ENCODE measurements at places on chromosomes 6 and 20.

DNA sequence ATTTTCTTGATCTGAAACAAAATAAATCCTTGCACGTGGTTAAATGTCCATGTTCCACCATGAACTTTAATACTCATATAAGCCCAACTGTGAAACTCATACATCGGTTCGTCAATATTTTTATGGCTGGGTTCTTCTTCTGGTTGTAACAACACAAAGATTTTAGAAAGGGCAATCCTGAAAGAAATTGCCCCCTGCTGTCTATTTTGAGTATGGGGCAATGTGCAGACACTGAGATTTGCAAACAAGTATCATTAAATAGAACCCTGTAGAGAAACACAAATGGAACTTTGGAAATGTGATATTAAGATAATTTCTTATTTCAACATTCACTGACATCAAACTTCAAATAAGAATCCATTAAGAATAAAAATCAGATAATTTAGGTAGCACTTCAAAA is 80.2 kb upstream of the PHACTR1 start:
- DNase-seq = no peak

DNA sequence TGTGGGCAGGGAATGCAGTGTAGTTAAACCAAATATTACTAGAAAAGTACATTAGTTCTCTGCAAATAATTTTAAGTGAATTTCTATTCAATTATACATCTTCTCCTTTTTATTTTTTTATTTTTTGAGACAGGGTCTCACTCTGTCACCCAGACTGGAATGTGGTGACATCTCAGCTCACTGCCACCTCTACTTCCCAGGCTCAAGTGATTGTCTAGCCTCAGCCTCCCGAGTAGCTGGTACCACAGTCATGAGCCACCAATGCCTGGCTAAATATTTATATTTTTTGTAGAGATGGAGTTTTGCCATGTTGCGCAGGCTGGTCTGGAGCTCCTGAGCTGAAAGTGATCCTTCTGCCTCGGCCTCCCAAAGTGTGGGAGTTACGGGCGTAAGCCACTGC is 76.1 kb downstream of the ITCH start:
- no peak for DNase-seq

- DNase-seq = no peak
Observed at GRCh38 chr6:105815661-105816555, 270.2 kb upstream of the PRDM1 start.

DNA sequence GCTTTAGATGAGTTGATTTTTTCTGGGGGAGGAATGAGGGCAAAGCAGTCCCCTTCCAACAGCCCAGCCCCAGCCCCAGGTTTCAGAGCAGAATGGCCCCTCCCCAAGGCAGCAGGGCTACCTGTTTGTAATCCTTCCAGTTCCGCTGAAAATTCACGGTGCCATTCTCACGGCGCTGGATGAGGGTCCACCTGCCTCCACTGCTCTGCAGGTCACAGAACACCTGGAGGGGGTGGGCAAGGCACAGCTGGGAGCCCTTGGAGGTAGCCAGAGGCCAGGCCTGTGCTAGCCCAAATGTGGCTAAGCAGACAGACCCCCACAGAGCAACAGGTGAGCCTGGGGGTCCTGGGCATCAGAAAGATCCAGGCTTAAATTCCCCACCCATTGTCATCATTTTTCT is 36.5 kb downstream of the ANGPT4 start:
- DNase-seq = no peak

DNA sequence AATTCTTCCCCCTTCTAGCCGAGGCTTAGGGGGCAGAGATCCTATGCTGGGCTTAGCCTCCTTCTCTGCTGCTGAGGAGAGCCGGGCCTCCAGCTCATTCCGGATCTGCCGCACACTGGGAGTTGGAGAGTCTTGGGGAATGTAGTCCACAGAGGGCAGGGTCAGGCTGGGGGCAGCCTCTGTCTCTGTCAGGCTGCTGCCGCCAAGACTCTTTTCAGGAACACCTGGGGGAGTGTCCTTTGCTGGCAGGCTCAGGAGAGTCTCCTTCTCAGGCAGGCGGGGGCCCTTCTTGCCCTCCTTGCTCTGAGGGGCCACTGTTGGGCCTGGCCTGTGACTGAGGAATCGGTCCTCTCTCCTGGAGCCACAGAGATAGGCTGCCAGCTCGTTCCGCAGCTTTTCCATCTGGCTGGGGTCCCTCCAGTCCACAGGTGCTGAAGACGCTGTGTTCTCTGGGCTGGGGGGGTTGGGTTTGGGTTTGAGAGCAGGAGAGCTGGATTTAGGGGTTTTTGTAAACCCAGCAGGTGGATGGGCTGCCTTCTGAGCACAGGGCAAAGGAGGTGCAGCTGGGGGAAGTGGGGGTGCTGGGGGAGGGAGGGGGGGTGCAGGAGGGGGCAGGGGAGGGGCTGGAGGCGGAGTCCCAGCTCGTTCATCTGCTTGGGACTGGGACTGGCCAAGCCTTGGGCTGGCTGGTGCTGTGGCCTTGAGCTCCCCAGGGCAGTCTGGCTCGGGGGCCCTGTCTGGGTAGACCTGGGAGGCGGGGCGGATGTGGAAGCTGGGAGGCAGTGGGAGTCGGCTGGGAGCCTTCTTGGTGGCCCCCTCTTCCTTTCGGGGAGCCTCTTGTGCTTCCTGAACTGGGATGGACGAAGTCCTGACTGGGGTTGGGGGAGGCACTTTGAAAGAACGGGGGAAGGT is 36.1 kb downstream of the C6orf132 start:
- DNase-seq = no peak

- no peak for DNase-seq
Observed at GRCh38 chr6:38982470-38982869, 66.1 kb upstream of the GLP1R start.

GRCh38 chr20:46195264-46196036 is 77.3 kb downstream of the CD40 start:
- no peak for DNase-seq

DNA sequence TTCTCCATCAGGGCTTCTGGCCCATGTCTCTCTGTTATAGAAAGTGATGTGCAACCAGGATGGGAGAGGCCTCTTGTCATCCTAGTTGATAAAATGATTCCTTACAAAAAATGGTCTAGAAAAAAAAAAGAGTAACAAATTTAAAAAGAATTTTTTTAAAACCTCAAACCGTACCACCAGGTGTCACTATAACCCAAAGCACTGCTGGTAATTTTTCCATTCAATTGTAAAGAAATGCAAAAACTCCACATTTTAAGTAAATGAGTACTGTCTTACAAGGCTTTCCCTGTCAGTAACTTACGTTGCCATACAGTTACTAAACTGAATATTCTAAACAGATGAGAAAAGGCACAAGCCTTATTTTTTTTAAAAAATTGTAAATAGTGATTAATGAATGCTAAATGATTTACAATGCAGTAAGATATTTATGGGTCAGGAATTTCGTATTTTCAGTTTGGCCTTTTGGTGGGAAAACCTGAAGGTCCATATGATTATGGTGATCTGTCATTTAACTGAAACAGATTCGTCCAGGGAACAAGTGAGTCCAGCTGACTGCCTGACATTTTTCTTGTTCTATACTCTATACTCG is 95.4 kb downstream of the OGFRL1 start:
- DNase-seq = no peak

DNA sequence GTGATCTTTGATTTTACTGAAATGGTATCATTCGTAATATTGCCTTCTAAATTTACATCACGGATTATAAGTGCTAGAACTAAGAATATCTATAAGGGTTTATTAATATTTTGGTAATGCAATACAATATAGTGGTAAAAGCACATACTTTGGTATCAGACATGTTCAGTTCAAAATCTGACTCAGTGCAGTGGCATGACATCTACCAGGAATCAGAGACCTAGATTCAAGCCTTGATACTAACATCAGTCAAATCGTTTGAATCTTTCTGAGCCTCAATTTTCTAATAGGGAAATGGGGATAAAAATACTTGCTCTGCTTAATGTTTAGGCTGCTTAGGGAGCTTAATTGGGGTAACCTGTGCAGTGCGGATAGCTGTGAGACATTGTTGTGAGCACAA is 488.0 kb downstream of the BCKDHB start:
- DNase-seq = no peak

DNA sequence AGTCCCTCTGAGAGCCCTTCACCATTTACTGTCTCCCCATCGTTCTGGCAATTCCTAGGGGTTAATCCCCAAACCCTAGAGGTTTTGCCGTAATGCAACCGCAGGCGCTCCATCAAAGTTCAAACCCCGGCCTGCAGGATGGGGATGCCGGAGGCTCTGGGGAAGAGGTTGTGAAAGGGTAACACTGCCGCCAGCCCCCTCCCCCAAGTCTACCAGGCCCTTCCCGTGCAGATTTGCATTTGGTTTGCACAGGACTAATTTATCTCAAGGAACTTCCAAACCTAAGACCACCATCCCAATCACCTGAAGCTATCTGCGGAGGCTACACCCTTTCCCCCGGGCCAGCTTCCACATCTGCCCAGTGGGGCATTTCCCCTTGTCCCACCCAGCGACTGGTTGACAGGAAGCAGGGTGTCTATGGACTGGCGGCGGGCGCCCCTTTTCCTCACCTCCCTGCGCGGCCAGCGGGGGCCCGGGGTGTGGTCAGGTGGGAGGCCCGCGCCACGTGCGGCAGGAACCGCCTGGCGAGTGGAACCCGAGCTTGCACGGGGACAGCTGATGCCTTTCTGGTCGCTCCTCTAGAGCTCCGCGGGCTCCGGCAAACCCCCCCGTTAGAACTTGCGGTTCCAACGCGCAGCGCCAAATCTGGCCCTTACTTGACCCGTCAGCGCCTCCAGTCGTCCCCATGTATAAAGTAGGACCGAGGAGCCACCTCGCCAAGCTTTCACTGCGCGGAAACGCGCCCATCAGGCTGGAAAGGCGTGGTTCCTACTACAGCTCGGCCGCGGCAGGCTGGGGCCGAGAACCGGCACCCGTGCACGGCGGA is 9.4 kb upstream of the SLC4A11 start:
- no peak for DNase-seq

DNA sequence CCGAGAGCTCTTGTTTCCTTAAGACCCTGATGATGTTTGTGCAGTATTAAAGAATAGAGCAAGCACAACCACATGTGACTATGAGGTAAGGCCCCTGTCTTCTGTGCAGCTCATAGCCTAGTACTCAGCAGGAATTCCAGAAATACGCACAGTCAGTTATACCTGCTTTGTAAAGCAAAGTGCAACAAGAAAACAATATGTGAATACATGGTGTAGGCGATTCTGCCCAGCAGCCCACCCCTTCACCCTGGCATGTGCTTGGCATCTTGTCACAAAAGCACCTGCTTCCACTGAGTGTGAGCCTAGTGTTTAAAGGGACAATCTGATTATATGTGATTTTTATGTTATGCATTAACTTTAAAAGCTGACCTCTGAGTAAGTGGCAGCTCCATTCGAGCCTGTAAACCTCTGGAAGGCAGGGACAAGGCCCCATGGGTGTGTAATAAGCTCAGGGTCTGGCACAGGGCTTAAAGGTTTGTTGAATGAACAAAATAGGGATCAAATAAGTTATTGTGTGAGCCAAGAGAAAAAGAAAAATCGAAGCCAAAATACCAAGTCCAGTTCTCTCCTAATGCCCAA is 148.7 kb downstream of the DOK5 start:
- DNase-seq = no peak

GRCh38 chr6:137750297-137750696 is 116.8 kb upstream of the TNFAIP3 start:
- DNase-seq = no peak

GRCh38 chr6:128478230-128479047 is 42.0 kb downstream of the PTPRK start:
- DNase-seq = no peak

DNA sequence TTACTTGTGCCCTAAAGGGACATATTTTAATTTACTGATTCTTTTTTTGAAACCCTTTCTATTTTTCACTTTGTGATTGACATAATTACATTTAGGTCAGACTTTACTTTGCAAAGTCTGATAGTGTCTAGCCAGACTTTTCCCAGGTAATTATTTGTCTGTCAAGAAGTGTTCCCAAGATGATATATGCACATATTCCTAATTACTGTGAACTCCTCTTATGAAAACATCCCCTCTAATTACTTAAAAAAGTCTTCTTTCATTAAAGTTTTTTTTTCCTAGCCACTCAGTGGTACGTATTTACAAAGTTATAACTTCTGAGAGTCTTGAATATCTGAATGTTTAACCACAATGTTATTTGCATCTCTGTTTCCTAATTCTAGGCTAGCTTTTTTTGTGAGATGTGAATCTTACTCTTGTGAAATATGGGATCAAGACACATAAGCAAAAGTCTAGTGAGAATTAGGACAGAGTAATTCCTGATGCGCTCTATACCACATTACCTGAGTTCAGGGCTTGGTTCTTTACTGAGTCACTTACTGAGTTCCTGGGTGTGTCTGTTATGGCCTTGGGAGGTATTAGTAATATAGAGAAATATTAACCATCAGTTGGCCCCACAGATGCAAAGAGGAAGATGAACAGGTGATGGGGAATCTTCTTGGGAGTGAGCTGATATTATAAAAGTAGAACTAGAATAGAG is 27.9 kb downstream of the FAM83B start:
- no peak for DNase-seq

DNA sequence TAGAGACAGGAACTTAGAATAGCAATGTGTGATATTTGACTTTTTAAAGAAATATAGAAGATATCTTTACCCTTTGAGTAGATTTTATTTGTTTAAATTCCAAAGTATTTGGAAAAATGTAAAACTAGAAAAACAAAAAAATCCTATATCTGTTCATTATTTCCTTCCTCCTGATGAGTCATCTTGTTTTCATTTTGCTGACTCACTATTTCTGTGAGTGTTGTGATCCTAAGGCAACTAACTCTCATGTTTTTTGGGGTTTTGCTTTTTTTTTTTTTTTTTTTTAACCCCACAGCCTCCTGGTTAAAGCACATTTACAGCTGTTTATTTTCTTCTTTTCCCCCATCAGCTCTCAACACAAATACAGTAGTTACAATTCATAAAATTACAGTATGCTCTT is 37.8 kb upstream of the THEMIS start:
- no peak for DNase-seq

- DNase-seq = no peak
Observed at GRCh38 chr6:50187351-50187921, 137.7 kb upstream of the DEFB112 start.

DNA sequence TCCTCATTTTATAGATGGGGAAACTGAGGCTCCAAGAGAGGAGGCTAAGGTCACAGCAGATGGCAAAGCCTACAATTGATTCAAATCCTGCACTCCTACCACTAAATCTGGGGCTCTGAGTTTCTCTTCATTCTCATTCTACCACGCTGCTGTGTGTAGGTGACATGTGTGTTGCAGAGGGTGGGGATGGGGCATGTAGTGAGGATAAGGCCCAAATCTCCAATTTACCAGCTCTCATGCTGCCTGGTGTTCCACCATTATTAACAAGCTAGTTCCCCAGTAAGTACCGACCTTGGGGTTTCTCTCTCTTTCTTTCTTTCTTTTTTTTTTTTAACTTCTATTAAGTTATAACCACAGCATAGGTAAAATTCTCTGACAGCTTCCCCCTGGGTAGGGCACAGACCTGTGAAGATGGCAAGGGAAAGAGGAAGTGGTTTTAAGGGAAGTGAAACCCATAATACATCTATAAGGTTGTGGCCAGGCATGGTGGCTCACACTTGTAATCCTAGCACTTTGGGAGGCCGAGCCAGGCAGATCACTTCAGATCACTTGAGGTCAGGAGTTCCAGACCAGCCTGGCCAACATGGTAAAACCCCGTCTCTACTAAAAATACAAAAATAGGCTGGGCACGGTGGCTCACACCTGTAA is 13.0 kb upstream of the MATN4 start:
- DNase-seq = no peak

- no peak for DNase-seq
Observed at GRCh38 chr6:83862776-83863471, 3.4 kb downstream of the CYB5R4 start.
